ENCODE measurements at places on chromosomes 6 and 20.

DNA sequence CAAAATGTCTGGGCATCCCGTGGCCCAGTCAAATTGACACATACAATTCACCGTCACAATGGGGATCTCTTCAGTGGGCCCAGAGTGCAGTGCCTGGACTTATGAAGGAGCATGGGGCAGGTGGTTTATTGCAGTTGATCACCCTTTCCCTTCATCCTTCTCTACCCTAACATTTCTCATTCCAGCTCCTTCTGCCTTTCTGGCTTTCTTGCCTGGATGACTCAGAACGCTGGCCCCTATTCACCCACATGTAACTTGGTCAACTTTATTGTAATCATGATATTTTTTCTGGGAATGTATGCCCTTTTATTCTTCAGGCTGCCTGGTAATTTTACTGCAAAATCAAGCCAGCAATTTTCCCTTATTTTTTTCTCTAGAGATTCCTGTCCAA lies 179.9 kb upstream of the DTNBP1 start:
- peak; percentile 3 for DNase-seq

GRCh38 chr6:15242937-15243614 lies 2.8 kb upstream of the JARID2 start:
- no peak for DNase-seq

GRCh38 chr6:137237413-137238170 lies 18.4 kb upstream of the IFNGR1 start:
- no peak for DNase-seq

GRCh38 chr6:122753000-122753687 lies 26.4 kb upstream of the FABP7 start:
- no peak for DNase-seq

DNA sequence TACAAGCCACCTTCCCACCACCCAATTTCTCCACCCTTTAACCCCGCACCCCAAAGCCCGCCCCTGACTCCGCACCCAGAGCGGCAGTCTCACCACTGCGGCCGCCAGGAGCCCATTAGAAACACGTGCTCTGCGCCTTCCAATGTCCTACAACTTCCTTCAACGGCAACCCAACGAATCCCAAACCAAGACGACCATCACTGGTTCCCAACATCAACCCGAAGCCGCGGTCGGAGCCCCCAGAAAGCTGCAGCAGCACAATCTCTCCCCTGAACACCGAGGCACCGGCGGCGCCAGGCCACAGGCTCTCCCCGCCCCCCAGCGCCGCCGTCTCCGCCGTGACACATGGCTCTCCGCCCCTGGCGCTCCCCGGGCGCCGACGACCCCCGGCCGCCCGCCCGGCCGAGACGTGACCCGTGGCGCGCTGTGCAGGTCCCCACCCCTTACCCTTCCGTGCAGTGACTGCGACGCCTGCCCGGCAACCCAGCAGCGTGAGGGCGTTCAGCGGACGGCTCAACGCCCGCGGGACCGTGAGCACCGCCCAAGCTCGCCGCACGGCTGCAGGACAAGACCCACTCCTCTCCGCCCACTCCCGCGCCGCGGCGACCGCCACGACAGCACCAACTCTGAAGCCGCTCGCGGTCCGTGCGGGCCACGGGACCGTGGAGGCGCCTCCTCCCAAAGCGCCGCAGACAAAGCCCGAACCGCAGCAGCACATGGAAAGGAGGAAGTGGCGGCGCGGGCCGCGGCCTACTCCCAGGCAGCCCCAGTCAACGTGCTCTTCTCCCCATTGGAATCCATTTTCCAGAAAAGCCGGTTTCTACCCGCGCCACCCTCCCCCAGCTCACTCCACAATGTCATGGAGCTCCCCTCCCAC lies 551 bp downstream of the SYNCRIP start:
- no peak for DNase-seq

GRCh38 chr20:50331469-50332363 lies 141.1 kb downstream of the CEBPB start:
- no peak for DNase-seq

- no peak for DNase-seq
These were observed 46.0 kb downstream of the RREB1 start for GRCh38 chr6:7153789-7154188.

Measured in fibroblast of the conjunctiva (primary cell).